ENCODE measurements at places on chromosomes 7 and 10.

- DNase-seq = no peak
These were observed 21.6 kb upstream of the KLF6 start for GRCh38 chr10:3806603-3807002.

DNA sequence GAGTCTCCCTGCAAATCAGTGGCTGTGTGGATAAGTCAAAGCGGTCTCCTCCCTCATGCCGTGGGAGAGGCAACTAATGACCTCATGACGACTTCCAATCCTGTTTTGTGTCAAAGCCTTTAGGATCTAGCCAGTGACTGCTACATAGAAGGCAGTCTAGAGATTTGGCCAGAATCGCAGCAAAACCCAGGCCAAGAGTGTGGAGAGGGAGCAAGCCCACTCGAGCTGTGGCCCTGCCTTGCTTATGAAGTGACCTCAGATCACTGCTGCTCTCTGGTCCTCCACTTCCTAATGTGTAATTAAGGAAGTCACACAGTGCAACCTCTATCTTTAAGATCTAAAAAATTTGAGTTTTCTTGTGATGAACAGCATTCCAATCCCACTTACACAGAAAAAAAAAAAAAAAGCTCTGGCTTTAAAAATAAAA, 296.7 kb upstream of the KLF6 start:
- no peak for DNase-seq

DNA sequence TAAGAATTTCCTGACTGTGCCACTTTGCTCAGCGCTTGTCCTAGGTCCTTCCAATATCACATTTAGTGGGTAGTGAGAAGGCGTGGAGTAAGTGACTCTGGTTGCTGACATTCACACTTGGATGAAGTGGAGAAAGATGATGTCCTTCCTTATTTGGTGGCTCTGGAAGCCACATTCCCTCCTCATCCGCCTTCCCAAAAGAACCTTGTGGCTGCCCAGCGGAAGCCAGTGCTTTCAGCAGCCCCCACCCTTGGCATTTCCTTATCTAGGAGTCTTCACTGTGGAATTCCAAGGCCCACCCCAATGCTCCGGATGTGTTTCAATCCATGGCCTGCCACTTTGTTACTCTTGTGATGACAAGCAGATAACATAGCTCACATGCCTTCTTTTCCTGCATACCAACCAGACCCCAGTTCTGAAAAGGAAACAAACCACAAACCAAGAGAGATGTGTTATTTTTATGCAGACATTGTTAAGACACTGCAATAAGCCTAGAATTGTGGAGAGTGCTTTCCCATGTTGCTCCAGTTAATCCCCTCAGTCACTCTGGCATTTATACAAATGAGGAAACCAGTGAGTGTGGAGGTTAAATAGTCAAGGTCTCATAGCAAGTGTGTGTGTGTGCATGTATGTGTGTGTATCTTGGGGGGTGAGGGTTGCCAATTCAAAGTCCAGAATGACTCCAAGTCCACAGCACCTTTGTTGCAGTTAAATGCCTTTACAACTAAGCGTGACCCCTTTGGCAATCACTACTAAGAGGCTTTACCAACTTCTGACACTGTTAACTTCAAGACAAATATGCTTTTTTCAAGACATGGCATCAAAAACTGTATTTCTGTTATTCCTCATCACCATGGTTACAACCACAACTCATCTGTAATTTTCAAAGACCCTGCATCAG, 10.3 kb upstream of the ANKRD1 start:
- DNase-seq = no peak

- DNase-seq = no peak
These were observed 33.1 kb downstream of the AKR1B1 start for GRCh38 chr7:134425777-134426176.

DNA sequence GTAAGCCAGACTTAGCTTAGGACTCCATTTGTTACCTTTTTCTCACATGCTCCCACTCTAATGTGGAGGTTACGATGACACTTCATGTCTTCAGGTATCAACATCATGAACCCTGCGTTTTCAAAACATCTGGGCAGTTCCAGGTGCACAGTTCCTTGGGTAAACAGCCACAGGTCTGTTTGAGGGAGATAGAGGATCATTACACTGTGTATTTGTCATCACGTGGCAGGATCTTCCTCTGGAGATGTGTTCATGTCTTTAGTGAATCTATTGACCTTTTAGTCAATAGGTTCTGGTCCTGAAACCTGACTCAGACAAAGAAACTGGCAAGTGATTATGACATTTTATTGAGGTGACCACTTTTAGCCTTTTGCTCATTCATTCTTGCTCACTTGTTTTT, 145.5 kb downstream of the ANKRD7 start:
- DNase-seq = no peak

DNA sequence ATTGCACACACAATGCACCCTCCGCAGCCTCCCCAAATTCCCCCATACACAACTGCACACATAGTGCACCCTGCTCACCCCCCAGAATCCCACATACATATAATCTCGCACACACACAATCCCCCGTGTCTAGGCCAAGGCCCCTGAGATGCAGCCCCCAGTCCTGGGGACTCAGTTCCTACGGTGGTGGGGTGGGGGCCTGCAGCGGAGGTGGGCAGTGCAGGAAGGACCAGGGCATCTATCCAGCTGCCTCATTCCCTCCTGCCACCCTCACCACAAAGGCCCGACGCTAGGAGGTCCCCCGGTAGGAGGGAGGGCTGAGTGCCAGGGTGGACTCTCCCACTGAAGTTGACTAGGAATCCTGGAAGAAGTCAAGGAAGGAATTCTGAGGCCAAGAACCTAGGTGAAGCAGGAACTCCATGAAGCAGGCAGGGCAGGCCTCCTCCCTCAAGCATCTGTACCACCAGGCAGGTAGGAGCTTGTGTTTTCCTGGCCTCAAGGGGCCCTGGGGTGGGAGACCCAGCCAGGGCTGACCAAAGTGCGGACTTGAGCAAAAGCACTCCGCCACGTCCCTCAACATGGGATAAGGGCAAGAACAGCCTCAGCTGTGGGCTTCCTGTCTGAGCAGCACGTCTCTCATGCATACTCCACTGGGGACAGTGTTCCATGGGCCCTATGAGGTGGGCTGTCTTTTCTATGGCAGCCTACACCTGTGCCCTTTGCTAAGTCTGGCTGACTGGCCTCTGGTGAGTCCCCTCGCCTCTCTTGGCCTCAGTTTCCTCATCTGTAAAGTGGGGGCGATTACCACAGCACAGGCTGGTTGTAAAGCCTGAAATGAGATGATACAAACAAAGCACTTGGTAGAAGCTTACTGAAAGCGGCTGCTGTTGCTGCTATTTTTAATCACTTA, 145.7 kb downstream of the MAPK8 start:
- DNase-seq = no peak

DNA sequence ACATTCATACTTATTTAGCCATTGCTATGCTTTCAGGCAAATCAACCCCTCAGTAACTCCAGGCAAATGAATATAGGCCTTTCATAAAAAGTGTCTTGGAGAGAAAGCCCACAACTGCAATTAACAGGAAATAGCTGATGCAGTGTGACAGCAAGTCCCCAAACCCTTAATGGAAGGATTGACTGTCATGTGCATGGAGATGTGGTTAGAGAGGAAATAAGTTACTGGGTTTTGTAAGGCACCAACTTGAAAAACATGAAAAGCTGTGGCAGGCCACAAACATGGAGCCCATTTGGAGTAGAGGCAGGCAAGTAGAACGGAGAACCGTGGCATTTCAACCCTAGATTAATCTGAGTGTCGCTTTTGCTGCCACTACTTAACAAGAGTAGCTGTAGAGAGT, 549.4 kb upstream of the C7orf33 start:
- no peak for DNase-seq

Data from activated CD8-positive, alpha-beta memory T cell treated with anti-CD3 and anti-CD28 coated beads for 1 hour (primary cell).